Activated CD4-positive, alpha-beta T cell treated with anti-CD3 and anti-CD28 coated beads for 1 hour (primary cell): ENCODE measurements at places on chromosomes 7 and 10.

GRCh38 chr10:45460235-45460878 is 86.3 kb downstream of the ALOX5 start:
- no peak for DNase-seq

DNA sequence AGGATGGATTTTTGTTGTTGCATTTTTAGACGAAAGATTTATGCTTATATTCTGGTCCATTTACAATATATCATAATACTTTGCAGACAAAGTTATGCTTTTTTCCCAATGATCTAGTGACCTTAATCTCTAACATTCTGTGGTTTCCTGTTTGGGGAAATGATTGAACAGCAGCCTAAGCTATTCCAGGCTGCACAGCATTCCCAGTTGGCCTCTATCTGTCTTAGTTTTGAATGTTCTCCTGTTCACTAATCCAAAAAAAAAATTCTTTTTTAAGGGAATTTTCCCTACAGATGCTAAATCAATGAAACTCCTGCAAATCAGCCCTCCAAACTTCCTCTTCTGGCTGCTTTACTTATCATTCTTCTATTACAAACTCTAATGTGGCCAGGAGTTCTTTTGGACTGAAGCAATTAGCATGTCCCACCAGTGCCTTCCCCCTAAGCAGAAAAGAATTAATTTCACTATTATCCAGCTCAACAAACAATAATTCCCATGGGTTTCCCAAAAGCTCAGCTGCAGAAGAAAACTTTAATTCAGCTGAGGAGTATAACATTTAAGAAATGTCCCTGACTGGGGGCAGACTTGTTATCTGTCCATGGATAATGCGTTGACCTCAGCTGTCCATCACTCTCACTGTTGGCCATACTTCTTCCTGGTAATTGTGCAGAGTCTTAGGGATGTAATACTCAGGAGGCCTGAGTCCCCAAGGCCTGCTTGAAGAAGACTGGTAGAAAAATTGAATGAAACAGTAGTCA is 81.9 kb upstream of the TRIL start:
- DNase-seq: no peak

- DNase-seq: no peak
These were observed 202.1 kb downstream of the COBL start for GRCh38 chr7:51114501-51114900.

GRCh38 chr10:11516431-11516746 is 95.1 kb downstream of the USP6NL start:
- no peak for DNase-seq

GRCh38 chr10:11255796-11256444 is 238.2 kb downstream of the CELF2 start:
- no peak for DNase-seq
